GM23338 (cell line): ENCODE measurements at places on chromosomes 13 and 19.

- peak; percentile 91 for DNase-seq
These were observed 2.7 kb upstream of the ZIC2 start for GRCh38 chr13:99978799-99979452.

DNA sequence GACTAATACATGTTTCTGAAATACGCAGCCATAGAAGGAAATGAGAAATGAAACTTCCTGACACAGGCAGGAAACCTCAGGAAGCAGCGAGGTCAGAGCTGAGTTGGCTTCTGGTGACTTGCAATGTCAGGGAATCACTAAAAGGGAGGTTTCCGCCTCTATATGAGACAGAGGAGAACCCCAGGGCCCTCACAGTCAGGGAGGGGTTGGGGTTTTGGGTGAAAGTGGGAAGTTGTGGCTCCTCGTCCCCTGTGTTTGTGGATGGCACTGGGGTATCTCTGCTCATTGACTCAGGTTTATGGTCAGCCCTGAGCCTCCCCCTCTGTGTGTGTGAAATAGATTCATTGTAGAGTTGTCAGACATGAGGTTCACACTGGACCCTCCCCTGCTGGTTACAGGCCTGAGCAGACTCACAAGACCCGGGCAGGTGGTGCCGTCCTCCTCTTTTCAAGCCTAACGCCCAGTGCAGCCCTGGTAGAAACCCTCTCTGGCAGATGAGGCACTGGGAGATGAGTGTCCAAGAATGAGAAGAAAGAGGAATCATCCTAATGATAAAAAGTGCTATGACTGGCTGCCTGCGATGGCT is 5.5 kb upstream of the LILRA6 start:
- no peak for DNase-seq

DNA sequence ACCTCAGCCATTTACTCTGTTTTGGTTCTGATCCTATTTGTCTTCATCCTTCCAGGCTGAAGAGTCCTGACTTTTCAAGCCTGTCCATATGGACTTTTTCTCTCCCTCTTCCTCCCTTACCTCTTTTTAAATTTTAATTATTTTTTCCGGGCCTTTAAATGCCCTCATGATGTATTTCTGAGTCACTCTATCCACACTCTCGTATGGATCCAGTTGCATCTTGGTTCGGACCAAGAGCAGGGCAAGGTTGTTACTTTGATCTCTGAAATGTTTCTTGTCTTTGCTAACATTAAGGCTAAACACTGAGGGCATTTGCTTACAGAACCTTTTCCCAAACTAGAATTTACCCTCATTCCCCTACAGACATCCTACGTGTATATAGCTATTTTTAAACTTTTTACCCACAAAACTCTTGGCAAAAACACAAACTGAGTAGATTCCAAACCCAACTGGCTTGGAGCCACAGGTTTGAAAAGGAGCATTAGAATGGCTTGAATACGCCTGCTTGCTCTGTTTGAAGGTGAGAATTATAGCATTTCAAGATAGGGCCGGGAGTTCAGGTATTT is 47.4 kb upstream of the SERPINE3 start:
- DNase-seq: no peak

DNA sequence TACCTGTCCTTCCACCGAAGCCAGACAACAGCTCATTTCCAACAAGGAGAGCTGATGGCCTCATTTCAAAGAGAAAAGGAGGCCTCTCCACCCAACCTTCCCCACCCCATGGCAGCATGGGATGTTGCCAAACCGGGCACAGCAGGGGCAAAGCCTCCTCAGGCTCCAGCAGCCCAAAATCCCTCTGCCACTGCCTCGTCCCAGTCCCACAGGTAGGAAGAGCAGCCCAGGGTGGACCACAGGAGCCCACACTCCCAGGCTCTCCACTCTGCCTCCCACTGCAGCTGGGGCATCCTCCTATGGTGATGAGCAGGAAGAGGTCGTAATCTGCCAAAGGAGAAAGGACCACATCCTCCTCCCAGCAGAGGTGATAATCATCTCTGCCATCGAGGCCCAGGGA is 50.9 kb downstream of the PEPD start:
- no peak for DNase-seq

- no peak for DNase-seq
These were observed 3.1 kb downstream of the AKAP11 start for GRCh38 chr13:42275098-42275471.
